ENCODE measurements at places on chromosomes 12 and 14. TPM values are rescaled to one million over a fixed set of nuclear protein-coding genes. Genes with fewer than 3 reads are reported as not detected.

The PALS1 gene
- 5.4 TPM for polyA plus RNA-seq

The CLEC1B gene
- polyA plus RNA-seq: not detected

The REC8 gene
- 38.9 TPM for polyA plus RNA-seq

The AICDA gene
- polyA plus RNA-seq: not detected

The GLS2 gene
- polyA plus RNA-seq: 1.5 TPM

The ASCL1 gene
- polyA plus RNA-seq: 1.9 TPM

The TAS2R19 gene
- not detected for polyA plus RNA-seq

The SVOP gene
- 0.20 TPM for polyA plus RNA-seq

The DTX1 gene
- polyA plus RNA-seq: 8.4 TPM

The GNB3 gene
- 11.6 TPM for polyA plus RNA-seq

The OTUB2 gene
- 0.47 TPM for polyA plus RNA-seq

Measured in adrenal gland (tissue), 19 donors.